ENCODE measurements at places on chromosomes 3 and 15. TPM values are rescaled to one million over a fixed set of nuclear protein-coding genes. Genes with fewer than 3 reads are reported as not detected.

- DNase-seq = no peak
Observed at GRCh38 chr15:71374607-71375352, 259.5 kb downstream of the THSD4 start.

CPLX3 gene
- total RNA-seq = not detected

- DNase-seq = no peak
Observed at GRCh38 chr3:164417955-164418354, 660.3 kb downstream of the SI start.

POU1F1 gene
- total RNA-seq = not detected

GRAMD2A gene
- total RNA-seq = 0.35 TPM

ACAP2 gene
- total RNA-seq = 35.7 TPM

DNA sequence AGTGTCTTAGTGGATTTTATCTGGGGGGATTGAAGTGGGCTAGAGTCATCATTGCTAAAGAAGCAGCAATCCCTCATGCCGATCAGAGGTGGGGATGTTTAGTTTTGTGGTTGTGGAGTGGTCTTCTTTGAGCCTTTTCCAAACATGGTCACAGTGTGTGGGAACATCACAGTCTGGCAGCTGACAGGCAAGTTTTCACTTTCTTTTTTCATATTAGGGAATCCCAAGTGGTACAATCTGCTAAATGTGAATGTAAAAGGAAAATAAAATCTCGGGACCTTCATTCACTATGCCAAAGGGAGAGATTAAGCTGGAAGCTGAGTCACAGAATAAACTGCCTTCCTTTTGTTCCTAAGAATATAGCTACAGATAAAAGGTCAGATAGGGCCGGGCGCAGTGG, 10.4 kb upstream of the CX3CR1 start:
- DNase-seq = no peak

GRCh38 chr3:122389197-122389596, 5.2 kb downstream of the FAM162A start:
- no peak for DNase-seq

DNA sequence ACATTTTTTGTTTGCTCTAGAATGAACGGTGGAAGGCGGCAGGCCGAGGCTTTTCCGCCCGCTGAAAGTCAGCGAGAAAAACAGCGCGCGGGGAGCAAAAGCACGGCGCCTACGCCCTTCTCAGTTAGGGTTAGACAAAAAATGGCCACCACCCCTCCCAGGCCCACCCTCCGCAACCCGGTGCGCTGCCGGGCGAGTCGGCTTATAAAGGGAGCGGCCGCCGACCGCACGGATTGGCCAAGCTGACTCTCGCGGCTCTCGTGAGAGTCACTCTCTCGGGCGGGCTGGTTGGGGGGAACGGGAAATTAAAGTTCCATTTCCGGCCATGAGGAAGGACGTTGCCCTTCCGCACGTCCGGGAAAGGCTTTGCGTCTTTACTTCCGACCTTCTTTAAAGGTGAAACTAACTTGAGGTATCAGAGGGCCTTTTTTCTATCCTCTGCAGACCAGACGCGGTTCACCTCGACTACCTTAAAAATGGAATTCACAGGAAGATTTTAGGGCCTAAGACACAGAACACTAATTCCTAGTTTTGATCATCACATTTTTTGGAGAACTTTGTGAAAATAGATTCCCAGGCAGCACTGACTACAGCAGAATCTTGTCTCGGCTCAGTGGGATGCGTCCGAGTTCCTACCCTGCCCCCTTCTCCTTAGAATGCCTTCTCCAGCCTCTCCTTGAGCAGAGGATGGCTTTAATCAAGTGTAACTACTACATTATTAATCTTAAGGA, at the start of gene TERC:
TERC (minus strand) TSS at position 179 of the 731 bp plus-strand sequence.
- peak; percentile 72 for DNase-seq

INKA1 gene
- 17.3 TPM for total RNA-seq

SLC7A14 gene
- 0.09 TPM for total RNA-seq

DNA sequence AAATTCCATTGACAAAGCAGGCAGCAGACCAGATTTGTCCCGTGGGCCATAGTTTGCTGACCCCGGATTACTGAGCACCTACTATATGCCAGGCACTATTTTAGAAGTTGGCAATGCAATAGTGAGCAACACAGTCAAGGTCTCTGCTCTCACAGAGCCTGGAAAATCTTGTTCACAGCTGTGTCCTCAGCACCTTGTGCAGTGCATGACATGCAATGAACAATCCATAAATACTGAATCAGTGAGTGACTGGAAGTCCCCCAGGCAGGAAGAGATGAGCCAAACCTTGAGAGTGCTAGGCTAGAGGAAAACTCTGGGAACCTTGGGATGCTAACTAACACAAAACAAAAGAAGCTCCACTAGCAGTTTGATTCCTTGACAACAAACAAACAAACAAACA, 14.4 kb downstream of the TM4SF1 start:
- no peak for DNase-seq

GRCh38 chr3:100151024-100151707, 36.9 kb upstream of the FILIP1L start:
- no peak for DNase-seq

GRCh38 chr3:76369170-76369569, 583.8 kb upstream of the ZNF717 start:
- DNase-seq = no peak

DNA sequence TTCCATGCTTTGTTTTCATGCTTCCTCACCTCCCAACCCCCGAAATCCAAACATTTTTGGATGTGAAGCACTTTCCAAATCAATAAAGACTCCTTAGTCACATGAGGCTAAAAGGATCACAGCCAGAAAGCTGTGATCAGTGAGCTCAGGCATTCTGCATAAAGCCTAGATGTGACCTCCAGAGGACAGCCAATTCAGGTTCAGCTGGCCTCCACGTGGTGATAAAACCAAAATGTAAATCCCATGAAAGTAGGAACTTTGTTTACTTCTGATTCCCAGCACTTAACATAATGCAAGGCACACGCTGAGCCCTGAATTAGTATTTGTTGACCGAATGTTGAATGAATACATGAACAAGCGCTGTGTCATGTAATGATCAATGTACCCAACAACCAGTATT, 249.5 kb upstream of the EOMES start:
- no peak for DNase-seq

- no peak for DNase-seq
Observed at GRCh38 chr3:194983620-194984019, 287.3 kb downstream of the XXYLT1 start.

- no peak for DNase-seq
Observed at GRCh38 chr3:151219056-151219455, 16.0 kb upstream of the GPR171 start.

ZIC4 gene
- total RNA-seq = 4.5 TPM

GRCh38 chr3:2526926-2527325, 428.3 kb downstream of the CNTN4 start:
- no peak for DNase-seq

GRCh38 chr3:61789861-61790260, 228.5 kb downstream of the PTPRG start:
- DNase-seq = no peak

PSTPIP1 gene
- total RNA-seq = 1.5 TPM

LDHAL6B gene
- total RNA-seq = not detected

CCNB2 gene
- total RNA-seq = 99.2 TPM

Measured in neural crest cell (in vitro differentiated cells).